RPMI7951 (cell line): ENCODE measurements at places on chromosomes 3 and 15. TPM values are rescaled to one million over a fixed set of nuclear protein-coding genes. Genes with fewer than 3 reads are reported as not detected.

- DNase-seq, result no peak
Measured at GRCh38 chr3:61668317-61668864, 107.0 kb downstream of the PTPRG start.

SYNPR gene
- not detected in 2 replicates for total RNA-seq

DNA sequence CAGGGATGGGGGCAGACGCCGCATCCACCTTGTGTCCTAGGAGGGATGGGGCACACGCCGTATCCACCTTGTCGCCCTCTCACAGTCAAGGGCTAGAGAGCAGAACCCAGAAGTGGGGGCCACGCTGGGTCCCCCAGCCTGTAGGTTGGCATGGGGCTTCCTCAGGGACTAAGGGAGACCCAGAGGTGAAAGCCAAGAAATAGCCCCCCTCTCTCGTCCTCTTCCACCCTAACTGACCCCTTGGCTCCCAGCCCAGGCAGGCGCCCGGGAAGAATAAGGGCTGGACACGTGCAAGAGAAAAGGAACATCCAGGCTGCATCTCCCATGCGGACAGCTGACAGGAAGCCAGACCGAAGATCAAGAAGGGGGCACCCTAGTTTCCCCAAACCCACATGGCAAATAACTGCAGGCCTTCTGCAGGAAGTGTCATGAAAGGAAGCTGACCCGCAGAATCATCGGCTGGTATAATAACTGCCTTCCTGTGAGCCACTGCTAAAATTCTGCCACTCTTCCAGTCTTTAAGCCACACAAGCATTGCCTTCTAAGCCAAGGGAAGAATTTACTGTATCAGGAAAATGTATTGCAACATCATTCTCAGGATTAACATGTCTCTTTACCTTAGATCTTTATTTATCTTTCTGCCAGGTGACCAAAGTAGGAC is 38.5 kb upstream of the TFRC start:
- DNase-seq, result no peak

DNA sequence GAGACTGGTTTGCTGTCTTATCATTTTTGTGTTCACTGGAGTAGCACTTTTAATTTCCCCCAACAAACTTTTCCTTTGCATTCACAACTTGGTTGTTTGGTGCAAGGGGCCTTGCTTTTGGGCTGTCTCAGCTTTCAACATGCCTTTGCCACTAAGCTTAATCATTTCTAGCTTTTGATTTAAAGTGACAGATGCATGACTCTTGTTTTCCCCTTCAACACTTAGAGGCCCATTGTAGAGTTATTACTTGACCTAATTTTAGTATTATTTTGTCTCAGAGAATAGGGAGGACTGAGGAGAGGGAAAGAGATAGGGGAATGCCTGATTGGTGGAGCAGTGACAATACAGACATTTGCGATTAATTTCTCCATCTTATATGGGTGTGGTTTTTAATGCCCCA is 340.1 kb upstream of the MANF start:
- DNase-seq, result no peak

- no peak for DNase-seq
Measured at GRCh38 chr15:61857169-61857829, 202.9 kb downstream of the VPS13C start.

TRPM1 gene
- not detected in 2 replicates for total RNA-seq

LRRK1 gene
- total RNA-seq, result 5.0 and 10.8 TPM in 2 replicates

DNA sequence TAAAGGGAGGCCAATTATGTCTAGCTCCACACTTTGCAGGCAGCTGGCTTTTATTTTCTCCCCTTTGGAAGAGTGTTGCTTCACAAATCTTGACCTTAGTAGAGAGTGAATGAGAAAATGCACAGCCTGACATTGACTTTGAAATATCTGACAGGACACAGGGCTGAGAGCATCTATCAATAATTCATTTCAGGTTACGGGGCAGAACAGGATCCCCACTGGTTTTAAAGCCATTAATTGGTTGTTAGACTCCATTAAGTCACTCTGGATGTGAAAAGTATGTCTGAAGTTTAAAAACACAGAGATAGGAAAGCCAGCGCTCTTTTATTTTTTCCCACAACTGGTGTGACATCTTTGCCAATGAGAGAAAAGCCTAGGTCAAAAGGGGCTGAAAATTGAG is 251.9 kb upstream of the TMC3 start:
- no peak for DNase-seq

- DNase-seq, result no peak
Measured at GRCh38 chr3:184954251-184954650, 142.3 kb downstream of the VPS8 start.

GRCh38 chr15:95025924-95026728 is 794.8 kb downstream of the MCTP2 start:
- DNase-seq, result peak; percentile 53

COL6A5 gene
- total RNA-seq, result not detected in 2 replicates

ARPIN gene
- 12.0 and 15.1 TPM in 2 replicates for total RNA-seq

DNA sequence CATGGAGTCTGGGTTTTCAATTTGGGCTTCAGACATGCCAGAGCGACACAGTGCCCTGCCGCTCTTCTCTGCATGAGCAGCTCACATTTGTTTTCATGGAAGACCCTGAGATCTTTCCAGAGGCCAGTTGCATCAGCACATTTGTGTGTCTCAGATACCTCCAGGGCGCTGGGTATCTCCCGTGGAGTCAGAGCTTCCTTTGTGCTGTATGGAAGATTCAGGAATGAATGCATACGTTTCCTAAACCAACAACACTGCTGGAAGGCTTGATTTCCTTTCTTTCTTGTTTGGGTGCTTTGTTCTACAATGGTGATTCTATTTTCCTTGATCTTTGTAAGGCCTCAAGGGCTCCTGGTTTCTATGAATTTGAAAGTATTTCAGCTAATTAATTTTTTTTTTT is 106.5 kb downstream of the CACNA2D3 start:
- DNase-seq, result no peak

GRCh38 chr3:129013491-129013891 is 12.4 kb downstream of the EFCC1 start:
- DNase-seq, result peak; percentile 50

MTHFS gene
- total RNA-seq, result 43.3 and 45.5 TPM in 2 replicates

- DNase-seq, result no peak
Measured at GRCh38 chr3:105594219-105594618, 227.5 kb downstream of the ALCAM start.

- no peak for DNase-seq
Measured at GRCh38 chr3:46712191-46713049, 5.2 kb downstream of the PRSS50 start.

GRCh38 chr3:77718311-77718710 is 678.4 kb downstream of the ROBO2 start:
- no peak for DNase-seq

GRCh38 chr3:127585813-127586413 is 4.6 kb downstream of the TPRA1 start:
- no peak for DNase-seq

- no peak for DNase-seq
Measured at GRCh38 chr3:50551054-50551659, 16.4 kb downstream of the C3orf18 start.

ISL2 gene
- 1.8 and 3.4 TPM in 2 replicates for total RNA-seq

GRCh38 chr15:36755341-36756000 is 176.0 kb downstream of the CDIN1 start:
- no peak for DNase-seq

GRCh38 chr3:147328711-147329110 is 77.6 kb downstream of the ZIC4 start:
- no peak for DNase-seq

GRCh38 chr3:181728470-181729340 is 17.0 kb downstream of the SOX2 start:
- no peak for DNase-seq

DNA sequence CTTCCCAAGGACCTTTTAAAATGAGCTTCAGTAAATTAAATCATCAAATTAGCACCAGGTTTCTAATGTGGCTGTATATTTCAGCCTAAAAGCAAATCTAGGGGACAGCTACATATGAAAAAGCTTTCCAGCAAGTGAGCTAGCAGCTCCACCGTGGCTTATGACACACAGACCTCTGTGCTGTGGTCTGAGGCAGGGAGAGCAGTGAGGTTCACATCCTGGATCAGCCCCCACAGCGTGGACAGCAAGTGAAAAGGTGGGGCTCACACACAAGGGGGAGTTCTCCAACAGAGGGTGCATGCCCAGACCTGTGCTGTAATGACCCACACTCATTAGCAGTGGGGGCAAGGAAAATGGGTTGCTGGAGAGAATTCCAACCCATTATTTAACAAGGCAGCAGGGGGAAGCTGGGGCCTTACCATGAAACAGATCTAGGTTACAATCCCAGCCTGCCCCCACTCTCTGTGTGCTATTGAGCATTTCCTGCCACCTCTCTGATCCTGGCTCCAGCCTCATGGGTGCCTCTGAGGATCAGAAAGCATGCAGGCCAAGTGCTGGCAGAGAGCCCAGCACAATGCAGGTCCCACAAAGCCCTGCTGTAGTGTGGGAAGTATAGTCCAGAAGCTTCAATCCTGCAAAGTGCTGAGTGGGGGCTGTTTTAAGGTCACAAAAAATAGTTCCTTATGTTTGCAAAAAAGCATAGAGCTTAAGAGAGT is 48.2 kb downstream of the RASGRF1 start:
- no peak for DNase-seq

DNA sequence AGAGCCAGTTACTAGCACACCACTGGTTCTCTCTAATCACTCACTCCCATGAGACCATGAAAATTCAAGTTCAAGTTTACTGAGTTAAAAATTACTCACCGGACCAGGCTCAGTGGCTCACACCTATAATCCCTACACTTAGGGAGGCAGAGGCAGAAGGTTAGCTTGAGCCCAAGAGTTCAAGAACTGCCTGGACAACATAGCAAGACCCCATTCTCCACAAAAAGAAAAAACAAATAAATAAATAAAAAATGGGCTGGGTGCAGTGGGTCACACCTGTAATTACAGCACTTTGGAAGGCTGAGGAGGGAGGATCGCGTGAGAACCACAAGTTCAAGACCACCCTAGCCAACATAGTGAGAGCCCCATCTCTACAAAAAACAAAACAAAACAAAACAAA is 21.2 kb upstream of the CILP start:
- DNase-seq, result no peak

DNA sequence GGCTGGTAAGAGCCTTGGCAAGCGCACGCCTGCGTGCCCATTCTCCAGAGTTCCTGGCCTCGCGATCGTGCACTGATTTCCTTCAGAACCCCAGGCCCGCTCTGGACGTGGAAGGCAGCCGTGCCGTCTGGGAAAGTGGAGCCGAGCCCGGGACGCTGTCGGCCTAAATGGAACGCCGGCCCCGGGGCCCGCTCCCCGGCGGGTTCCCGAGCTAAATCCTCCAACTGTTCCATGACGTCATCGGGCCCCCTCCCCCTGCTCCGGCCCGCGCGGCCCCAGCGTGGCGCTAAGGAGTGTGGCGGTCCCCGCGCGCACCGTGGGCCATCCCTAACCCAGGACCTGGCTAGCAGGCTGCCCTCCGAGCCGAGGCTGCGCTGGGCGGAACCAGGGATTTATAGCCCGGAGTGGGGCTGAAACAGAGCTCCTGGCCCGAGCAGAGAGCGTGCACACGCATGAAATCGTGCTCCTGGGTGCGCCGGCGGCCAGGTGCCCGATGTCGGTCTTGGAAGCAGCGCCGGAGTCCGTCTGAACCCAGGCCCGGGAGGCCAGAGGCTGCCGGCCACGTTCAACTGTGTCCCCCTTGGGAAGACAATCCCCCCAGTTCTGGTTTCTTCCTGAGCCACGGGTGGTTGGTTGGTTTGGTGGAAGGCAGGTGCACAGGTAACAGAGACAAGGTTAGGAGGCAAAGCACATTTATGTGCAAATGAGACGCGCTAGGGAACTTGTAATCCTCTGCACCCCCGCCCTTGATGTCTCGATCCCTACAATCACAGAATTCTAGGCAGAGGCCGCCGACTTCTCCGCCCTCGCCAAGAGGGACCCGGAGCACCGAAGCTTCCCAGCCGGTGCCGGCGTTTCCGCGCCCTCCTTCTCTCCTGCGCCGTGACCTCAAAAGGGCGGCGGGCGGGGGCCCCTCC is 84.9 kb upstream of the ETV5 start:
- no peak for DNase-seq

ZNF660 gene
- total RNA-seq, result 1.1 and 1.2 TPM in 2 replicates

ZNF639 gene
- 51.8 and 59.1 TPM in 2 replicates for total RNA-seq

DNA sequence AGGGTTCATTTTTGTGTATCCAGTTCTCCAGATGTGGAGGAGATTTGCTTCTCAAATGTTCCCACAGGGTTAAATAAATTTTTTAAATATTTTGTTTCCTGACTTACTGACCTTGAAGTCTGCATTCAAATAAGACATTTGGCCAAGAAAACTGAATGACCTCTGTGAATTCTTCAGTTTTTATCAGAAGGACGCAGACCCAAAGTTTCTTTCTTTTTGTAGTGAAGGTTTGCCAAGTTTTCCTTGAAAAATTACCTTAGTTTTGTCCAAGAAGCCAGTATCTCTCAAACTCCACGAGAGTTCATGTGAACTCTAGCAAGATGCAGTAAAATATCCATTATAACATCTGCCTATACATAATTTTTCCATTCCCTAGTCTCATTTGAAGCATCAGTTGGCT is 202.9 kb downstream of the ZMAT3 start:
- DNase-seq, result no peak

PRR23A gene
- total RNA-seq, result not detected in 2 replicates

GRCh38 chr3:197398286-197398878 is 100.0 kb upstream of the DLG1 start:
- DNase-seq, result no peak

DNA sequence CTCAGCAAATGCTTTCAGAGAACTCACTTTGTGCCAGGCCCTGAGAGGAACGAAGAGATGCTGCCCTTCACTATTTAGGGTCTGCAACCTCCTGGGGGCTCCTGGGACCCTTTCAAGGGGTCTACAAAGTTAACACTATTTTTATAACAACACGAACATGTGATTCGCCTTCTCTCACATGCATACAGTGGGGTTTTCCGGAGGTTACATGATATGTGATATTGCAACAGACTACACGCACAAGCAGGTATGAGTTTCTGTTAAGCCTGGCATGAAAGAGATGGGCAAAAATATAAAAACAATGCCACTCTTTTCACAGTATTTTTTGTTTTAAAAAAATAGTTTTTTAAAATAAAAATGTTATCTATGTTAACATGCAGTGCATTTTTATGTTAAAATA is 10.3 kb downstream of the STARD5 start:
- DNase-seq, result no peak

GRCh38 chr3:134885877-134886621 is 91.0 kb downstream of the EPHB1 start:
- peak; percentile 82 for DNase-seq

GRCh38 chr15:74548241-74548640 is 7.2 kb downstream of the ARID3B start:
- DNase-seq, result no peak

CA12 gene
- total RNA-seq, result 23.3 and 30.2 TPM in 2 replicates

- peak; percentile 59 for DNase-seq
Measured at GRCh38 chr3:94036909-94037507, 8.6 kb upstream of the STX19 start.

- DNase-seq, result peak; percentile 12
Measured at GRCh38 chr15:63945838-63946298, 100.4 kb downstream of the DAPK2 start.

UBXN7 gene
- 10.8 and 12.3 TPM in 2 replicates for total RNA-seq
